NCI-H1048 (cell line): ENCODE measurements at places on chromosomes 5 and 9.

GRCh38 chr5:134403951-134404350 lies 7.7 kb downstream of the CDKN2AIPNL start:
- no peak for DNase-seq

DNA sequence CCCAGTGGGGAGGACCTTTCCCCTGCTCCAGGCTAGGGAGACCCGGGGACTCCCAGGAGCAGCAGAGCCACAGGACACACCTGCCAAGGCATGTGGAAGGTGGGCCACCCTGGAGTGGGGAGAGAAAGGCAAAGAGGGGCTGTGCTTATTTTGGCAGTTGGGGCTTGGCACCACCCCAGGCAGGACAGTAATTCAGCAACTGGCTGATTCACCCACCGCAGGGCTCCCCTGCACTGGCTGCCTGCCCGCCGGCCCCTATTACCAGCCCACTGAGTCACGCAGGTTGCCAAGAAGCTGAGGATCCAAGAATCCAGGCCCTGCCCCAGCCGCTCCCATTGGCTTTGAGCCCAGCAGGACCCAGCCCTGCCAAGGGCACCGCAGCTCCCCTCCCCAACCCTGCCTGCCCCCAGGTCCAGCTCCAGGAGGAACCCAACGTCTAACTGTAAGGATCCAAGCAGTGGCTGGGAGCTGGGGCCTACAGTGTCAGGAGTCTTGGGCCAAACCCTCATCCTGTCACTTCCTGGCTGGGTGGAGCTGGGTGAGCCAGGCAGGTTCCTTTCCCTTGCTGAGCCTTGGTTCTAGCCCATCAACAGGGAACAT lies 14.2 kb upstream of the RALGDS start:
- DNase-seq: no peak

GRCh38 chr5:169697976-169698375 lies 60.9 kb downstream of the DOCK2 start:
- DNase-seq: no peak

DNA sequence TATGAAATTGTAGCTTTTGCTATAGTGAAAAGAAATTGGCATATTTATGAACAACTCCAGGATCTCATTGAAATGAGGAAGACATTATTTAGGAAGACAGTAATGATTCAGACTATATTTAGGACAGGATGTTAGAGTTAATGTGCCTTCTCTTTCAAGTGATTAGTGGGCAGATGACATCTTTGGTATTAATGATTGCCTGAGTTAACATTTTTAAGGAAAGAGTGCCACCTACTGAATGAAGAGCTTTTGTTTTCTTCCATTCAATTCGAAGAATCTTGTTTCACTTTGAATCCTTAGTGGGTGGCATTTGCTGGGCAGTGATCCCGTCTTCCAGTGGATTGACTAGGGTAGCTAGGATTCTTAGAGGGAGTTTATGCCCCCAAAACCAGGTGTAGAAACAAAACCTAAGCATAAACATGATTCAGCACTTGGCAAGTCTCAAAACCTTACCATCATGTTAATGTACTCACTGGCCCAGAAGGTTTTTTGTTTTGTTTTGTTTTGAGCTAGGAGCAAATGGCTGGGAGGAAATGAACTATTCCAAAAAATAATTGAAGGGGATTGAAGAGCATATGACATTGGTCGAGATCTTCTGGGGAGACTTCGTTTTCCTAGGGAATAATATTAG lies 23.2 kb downstream of the MAP3K1 start:
- no peak for DNase-seq

DNA sequence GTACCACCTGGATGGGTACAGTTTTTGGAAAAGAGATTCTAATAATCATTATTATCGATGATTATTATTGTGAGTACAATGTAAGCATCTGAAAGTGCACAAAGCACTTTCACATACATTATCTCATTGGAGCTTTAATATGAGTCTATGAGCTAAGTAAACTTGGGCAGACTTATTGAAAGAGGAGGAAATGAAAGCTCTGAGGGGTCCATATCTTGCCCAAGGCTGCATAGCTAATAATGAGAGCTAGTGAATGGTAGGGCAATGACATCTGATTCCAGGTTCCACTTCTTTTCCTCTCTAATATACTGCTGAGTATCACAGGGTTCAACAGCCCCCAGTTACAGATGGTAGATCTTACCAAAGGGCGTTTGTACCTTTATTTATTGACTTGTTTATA lies 26.1 kb downstream of the TIMD4 start:
- DNase-seq: no peak

DNA sequence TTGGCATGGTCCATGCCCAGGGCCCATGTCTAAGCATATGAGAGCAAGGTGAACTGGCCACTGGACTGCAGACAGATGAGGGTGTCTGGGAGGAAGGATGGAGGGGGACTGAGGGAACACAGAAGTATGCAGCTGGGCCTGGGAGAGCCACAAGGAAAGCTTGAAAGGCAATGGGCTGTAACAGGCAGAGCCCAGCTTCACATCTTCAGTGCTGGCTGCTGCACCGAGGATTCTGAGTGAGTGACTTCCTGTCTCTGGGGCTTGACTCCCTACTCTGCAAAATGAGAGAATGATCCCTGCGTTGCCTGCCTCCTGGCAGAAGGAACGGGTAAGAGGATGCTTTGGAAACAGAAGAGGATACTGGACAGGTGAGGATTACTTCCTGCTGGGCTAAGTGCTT lies 29.0 kb downstream of the COL15A1 start:
- DNase-seq: no peak

DNA sequence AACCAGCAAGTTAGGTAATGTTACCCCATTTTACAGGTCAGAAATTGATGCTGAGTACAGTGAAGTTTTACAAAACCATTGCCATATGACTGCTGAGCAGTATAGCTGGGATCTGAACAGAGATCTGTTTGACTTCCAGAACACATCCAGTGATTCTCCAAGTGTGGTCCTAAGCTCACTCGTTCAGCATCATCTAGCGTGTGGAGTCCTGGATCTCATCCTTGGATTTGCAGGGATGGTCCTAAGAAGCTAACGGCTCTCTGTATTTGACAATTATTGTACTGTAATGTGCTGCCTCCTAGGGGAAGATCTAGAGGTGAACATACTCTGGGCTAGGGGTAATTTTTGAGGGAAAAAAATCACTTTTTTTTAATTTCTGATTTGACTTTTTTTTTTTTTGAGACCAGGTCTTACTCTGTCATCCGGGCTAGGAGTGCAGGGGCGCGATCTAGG lies 1.4 kb downstream of the SLC26A2 start:
- DNase-seq: no peak

DNA sequence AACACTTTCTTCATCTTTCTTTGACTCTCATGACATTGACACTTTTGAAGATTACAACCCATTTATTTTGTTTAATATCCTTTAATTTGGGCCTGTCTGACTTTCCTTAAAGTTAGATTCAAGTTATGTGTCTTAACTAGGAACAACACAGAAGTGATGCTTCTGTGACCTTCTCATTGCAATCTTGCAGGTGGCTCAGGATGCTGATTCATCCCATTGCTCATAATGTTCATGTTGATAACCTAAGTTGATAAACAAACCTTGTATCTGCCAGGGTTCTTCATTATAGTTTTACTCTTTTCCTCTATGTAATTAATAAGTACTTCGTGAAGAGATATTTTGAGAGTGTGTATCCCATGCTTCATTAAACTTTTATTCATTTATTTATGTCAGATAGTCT lies 107.2 kb upstream of the SHB start:
- DNase-seq: no peak

GRCh38 chr9:90037146-90037797 lies 432.5 kb downstream of the GADD45G start:
- DNase-seq: no peak

GRCh38 chr9:129751841-129752801 lies 721 bp downstream of the PTGES start:
- DNase-seq: no peak

DNA sequence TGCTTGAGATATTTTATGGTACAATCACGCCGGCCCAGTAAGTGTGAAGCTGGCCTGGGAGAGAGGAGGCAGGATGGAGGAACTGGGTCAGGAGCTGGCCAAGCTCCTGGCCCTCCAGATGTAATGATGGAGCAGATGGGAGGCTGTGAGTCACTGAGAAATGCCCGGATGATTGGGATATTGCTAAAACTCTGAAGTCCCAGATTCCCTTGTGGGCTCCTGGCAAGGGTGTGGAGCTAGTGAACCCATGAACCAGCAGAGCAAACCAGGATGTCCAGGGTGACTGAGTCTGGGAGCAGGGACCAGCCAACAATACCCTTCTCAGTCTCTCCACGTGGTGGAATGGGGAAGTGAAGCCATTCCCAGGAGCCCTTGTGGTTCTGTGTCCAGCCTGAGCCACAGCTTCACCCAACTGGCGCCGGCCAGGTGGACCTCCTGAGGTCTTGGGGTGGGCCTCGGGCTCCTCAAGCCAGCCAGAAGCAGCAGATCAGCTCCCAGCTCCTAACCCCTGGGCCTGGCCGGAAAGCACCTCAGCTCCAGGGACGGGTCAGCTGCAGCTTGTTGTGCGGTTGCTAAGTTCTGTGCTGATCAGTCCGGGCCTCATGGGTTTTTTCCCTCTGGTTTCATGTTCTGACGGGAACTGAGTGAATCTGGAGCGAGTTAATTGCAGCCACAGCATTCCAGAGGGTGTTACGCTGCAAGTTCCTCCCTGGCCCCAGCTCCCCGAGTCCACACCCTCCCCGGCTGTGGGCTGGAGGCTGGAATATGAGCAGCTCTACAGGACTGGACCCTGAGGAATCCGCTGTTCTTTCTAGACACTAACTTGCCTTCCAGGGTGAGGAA lies 37.6 kb downstream of the DUSP1 start:
- no peak for DNase-seq

DNA sequence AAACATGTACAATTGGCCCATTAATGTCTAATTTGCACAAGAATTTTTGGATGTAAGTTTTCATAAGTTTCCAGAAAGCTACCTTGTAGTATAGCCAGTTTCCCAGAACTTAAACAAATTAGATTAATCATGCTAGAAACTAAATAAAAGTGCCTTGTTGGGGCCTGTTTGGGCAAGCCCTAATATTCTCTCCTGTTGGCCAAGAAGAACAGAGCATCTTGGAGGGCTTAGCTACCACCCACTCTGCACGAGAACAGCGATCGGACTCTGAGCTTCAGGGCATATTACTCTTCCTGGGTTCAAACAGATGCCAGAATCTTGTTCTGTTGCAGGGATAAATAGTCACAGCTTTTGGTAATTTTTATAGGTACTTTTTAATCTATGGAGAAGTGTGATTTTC lies 88.2 kb downstream of the GAS1 start:
- peak; percentile 66 for DNase-seq

- no peak for DNase-seq
Observed at GRCh38 chr9:137393176-137394150, 29.5 kb downstream of the EXD3 start.

- no peak for DNase-seq
Observed at GRCh38 chr9:102795532-102795931, 199.6 kb upstream of the CYLC2 start.

GRCh38 chr5:59792983-59793585 lies 100.4 kb downstream of the PDE4D start:
- no peak for DNase-seq

DNA sequence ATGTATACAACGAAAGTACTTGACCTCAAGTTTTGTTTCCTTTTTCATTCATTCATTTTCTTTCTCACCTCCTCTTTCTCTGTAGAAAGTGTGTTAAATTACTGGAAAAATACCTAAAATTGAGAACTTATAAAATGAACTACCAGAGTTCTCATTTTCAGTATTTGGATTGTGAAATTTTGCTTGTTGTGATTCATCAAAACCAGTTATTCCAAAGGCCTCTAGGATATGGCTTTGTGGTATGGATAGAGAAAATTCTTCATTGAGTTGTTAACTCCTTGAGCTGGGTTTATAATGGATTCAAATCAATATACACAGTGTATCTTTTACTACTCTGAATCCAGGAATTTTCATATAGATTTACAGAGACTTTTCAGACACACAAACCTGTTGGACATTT lies 287.6 kb downstream of the KDM4C start:
- no peak for DNase-seq

DNA sequence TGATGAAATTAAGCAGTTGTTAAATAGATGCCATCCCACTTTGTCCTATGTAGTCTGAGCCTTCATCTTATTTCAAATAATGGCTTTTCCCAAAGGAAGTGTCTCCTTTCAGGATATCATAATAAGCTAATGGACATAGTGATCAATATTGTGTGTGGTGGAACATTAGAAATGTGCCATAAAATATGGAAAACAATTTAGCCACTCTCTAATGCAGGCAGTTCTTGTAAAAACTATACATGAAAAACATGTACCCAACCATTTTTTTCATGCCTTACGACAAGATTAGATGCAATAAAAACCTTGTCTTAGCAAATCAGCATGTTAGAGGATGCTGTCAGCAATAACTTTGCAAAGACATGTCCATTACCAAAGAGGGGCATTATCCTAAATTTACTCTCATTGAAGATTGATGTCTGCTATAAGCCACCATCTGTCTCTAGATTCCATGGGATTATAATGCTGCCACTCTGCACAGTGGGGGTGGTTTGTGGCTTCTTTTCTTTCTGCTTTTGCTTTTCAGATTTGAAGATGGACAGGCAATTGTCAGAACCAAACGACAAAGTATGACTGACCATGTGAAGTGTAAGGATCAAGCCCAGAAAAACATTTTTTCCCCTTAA lies 724.0 kb upstream of the ZNF608 start:
- no peak for DNase-seq
